ENCODE measurements at places on chromosomes 12 and 14.
A peak's percentile ranks its signal among the peaks of the same experiment; 100 is the strongest.

- DNase-seq, result no peak
- no peaks in the 10 kb centered on the region for H3K36me3 ChIP-seq
- H3K4me1 ChIP-seq, result no peaks in the 10 kb centered on the region
- H3K27me3 ChIP-seq, result peaks cover 14% of the 10 kb centered on the region
These were observed 8.8 kb downstream of the BDKRB1 start for GRCh38 chr14:96264853-96265252.

GRCh38 chr14:94135476-94135875, 6.1 kb upstream of the IFI27L2 start:
- H3K4me3 ChIP-seq, result no peak overlapping the region
- no peaks in the 10 kb centered on the region for H3K36me3 ChIP-seq
- peaks cover 31% of the 10 kb centered on the region for H3K27me3 ChIP-seq
- no peak overlapping the region for H3K27ac ChIP-seq
- peaks cover 6% of the 10 kb centered on the region for H3K4me1 ChIP-seq

GRCh38 chr14:105449276-105450122, 25.1 kb upstream of the CRIP2 start:
- H3K4me1 ChIP-seq, result no peaks in the 10 kb centered on the region
- DNase-seq, result no peak

- peak overlapping the region; percentile 88 for H3K27ac ChIP-seq
- H3K27me3 ChIP-seq, result no peaks in the 10 kb centered on the region
- peak overlapping the region; percentile 62 for H3K4me3 ChIP-seq
- peaks cover 37% of the 10 kb centered on the region for H3K4me1 ChIP-seq
These were observed 107.2 kb downstream of the DUSP6 start for GRCh38 chr12:89245090-89245489.

GRCh38 chr14:64703395-64704142, 655 bp upstream of the PLEKHG3 start:
- H3K36me3 ChIP-seq, result no peaks in the 10 kb centered on the region
- DNase-seq, result no peak
- peak overlapping the region; percentile 66 for H3K4me3 ChIP-seq
- H3K27me3 ChIP-seq, result peaks cover 74% of the 10 kb centered on the region
- H3K4me1 ChIP-seq, result peaks cover 28% of the 10 kb centered on the region

DNA sequence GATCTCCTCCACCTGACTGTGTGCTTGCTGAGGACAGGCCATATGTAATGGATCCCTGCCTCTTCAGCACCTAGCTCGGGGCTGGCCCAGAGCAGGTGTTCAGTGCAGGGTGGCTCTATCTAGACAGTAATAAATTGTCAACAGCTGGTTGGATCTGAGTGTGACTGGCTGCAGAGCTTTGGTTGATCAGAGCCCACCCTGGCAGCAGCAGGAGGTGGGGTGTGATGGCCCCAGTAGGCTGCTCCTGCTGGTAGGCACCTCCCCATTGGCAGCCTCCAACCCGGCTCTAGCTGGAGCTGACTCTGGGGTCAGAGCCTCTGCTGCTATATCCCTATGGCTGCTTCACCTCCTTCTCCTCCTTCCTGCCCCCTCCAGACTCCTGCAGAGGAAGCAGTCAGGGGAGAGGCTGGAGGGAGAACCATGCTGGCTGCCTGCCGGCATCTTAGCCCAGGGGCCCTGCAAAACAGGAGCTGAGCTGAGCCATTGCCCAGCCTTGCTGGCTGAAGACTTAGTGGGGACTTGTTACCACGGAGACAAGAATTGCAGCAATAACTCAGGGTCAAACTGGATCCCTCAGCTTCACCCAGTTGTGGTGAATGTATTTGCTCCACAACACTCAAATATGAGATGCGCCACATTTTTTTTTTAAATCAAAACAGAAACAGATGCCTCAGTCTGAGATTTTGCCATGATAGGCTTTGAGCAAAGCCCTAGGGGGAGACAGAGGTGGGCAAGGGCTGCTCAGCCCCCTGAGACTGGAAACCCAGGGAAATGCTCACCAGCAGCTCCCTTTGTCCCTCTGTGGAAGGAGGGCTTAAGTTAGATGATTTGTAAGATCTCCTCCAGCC, 22.2 kb downstream of the TMEM63C start:
- H3K4me3 ChIP-seq, result no peak overlapping the region
- H3K27ac ChIP-seq, result no peak overlapping the region
- DNase-seq, result no peak
- H3K27me3 ChIP-seq, result peaks cover 5% of the 10 kb centered on the region
- no peaks in the 10 kb centered on the region for H3K36me3 ChIP-seq

DNA sequence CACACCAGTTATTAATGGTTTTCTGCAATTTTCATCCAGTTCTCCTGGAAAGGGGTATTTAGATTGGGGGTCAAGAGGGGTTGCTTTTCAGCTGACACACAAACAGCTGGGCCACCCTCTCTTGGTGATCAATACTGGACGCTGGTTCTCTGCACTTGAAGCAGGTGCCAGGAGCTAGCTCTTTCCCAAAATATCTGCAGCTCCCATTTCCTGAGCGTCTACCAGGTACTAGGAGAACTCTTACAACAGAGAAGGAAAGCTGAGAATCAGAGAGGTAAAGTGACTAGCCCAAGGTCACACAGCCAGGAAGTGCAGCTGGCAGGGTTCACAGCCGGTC, 1.2 kb downstream of the TESC start:
- H3K36me3 ChIP-seq, result peaks cover 11% of the 10 kb centered on the region
- peaks cover 27% of the 10 kb centered on the region for H3K27me3 ChIP-seq
- H3K4me1 ChIP-seq, result peaks cover 29% of the 10 kb centered on the region

GRCh38 chr12:123006977-123007376, 26.5 kb downstream of the ARL6IP4 start:
- no peaks in the 10 kb centered on the region for H3K27me3 ChIP-seq
- H3K4me3 ChIP-seq, result no peak overlapping the region
- no peak for DNase-seq
- no peaks in the 10 kb centered on the region for H3K4me1 ChIP-seq
- H3K36me3 ChIP-seq, result no peaks in the 10 kb centered on the region
- H3K27ac ChIP-seq, result no peak overlapping the region

DNA sequence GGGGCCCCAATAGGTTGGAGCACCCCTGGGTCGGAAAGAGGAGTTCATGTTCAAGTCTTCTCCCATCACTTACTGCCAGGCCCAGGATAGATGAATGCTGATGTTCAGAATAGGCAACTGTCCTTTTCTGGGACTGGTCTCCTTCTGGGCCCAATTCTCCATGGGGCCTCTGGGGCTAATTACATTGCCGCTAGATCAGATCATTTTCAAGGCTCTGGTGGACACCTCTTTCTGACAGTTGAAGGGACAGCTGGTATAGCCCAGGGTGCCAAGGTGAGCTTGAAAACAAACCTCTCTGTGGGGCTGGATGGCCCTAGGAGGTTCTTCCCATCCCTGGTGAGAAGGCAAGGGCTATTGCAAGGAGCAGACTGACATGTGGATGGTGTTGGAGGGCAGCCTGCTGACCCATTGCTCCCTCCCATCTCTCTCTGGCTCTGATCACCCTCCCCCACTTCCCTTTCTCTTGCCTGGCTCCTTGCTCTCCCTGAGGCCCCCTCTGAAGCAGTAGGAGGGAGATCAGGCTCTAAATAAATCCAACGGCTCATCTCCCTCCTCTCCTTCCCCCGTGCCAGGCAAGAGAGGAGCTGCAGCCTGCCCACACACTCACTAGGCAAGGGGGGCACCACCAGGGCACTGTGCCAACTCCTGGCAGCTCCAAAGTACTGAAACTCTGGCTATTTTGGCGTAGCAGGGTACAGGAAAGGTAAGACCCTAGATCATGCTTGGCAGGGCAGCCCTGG, 1.9 kb downstream of the CACNB3 start:
- DNase-seq, result no peak
- H3K4me3 ChIP-seq, result no peak overlapping the region
- peaks cover 31% of the 10 kb centered on the region for H3K27me3 ChIP-seq

DNA sequence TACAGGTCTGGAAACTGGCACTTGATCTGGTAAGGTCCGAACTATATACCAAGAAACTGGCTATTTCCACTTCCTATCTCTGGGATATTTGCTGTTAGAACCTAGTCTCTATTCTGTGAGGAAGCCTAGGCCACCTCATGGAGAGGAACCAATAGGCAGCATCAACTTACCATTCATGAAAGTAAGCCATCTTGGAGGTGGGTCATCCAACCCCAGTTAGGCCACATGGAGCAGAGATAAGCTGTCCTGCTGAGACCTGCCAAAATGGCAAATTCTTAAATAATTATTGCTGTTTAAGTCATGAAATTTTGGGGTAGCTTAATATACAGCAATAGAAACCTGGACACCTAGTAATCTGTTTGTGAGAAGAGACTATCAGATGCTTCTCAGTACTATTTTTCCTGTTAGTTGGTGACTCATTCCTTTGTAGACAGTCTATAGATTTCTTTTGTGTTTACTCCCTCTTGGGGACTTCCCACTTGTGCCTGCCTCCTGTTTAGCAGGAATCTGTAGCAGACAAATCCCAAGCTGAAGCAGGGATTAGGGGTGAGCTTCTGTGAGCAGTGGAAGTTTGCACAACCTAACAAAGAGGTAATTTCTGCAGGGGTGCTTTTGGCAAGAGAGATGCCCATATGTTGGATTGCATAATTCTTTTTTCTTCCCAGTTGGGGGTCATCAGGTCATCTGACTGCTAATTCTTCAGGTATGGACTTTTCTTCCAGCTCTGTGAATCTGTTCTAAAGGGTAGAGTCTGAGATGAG, 136.8 kb downstream of the IGF1 start:
- no peak overlapping the region for H3K27ac ChIP-seq
- no peak overlapping the region for H3K4me3 ChIP-seq
- H3K27me3 ChIP-seq, result peaks cover 9% of the 10 kb centered on the region
- H3K4me1 ChIP-seq, result no peaks in the 10 kb centered on the region
- no peak for DNase-seq

DNA sequence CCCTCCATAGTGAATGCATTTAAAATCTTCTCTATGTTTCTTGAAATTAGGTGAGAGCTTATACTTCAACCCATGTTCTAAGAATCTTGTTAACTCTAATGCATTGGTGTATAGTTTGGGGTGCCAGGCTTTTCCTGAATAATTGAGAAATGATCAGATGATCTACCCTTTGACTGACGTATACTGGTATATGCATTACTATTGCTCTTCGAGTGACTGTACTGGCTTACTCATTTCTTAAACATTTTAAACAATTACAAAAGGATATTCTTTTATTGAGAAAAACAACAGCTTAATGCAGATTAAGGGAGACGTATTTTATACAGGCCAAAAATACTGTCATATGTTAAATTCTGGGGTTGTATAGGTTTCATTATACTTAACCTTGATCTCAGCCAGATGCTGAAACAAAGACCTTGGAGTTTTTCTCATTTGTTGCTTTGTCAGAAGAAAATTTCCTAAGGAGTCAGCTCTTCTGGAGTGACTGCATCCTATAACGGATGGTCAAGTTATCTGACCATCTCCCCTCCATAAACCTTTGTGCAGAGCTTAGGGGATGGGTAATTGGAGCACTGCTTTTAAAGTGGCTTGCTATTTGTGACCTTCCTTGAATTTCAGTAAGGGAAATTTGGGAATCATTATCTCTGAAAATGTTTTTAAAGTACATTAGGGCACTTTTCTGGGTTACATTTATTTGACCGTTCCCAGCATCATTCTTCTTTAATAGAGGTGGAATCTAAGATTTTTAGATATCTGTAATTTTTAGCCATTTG, 507.6 kb downstream of the PCNX1 start:
- no peaks in the 10 kb centered on the region for H3K27me3 ChIP-seq
- DNase-seq, result no peak
- H3K36me3 ChIP-seq, result peaks cover 25% of the 10 kb centered on the region

- H3K4me1 ChIP-seq, result no peaks in the 10 kb centered on the region
- no peaks in the 10 kb centered on the region for H3K36me3 ChIP-seq
- no peak for DNase-seq
These were observed 200.5 kb upstream of the PRICKLE1 start for GRCh38 chr12:42789808-42790760.

DNA sequence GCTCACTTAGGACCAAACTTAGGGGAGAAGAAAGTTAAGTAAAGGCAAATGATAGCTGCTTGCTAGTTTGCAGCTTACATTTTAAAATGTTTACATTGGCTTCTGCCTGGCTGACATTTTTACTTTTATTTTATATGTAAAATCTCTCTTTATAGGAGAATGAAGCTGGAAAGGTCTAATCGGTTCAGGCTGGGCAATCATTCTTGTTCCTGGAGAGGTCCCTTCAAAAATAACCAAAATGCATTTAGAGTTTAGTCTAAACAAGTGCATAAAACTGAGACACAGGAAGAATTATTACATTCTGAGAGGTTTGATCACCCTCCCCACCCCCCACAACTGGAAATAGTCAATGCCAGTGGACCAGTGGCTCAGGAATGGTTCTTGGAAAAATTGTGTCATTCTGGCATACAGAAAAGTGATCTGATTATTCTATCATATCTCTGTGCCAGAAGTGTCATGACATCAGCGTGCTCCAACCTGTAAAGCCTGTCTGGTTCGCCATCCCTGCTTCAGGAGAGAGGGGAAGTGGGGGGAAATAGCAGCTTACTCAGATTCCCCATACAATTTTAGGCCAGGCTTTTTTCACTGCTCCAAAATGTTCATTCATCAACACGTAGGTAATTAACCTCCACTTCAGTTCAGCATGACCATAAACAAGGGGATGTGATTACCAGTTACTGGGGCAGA, 4.2 kb downstream of the PRICKLE1 start:
- H3K27me3 ChIP-seq, result peaks cover 73% of the 10 kb centered on the region
- no peak overlapping the region for H3K4me3 ChIP-seq
- no peaks in the 10 kb centered on the region for H3K36me3 ChIP-seq
- H3K27ac ChIP-seq, result no peak overlapping the region

- H3K27ac ChIP-seq, result no peak overlapping the region
- H3K4me3 ChIP-seq, result no peak overlapping the region
- H3K36me3 ChIP-seq, result peaks cover 16% of the 10 kb centered on the region
- no peaks in the 10 kb centered on the region for H3K27me3 ChIP-seq
- peaks cover 2% of the 10 kb centered on the region for H3K4me1 ChIP-seq
These were observed 158.9 kb upstream of the PWP1 start for GRCh38 chr12:107526555-107527180.

- H3K27ac ChIP-seq, result no peak overlapping the region
- no peaks in the 10 kb centered on the region for H3K4me1 ChIP-seq
- H3K36me3 ChIP-seq, result no peaks in the 10 kb centered on the region
These were observed 15.3 kb downstream of the TNFAIP2 start for GRCh38 chr14:103138301-103139131.

GRCh38 chr14:61570549-61571290, 124.6 kb upstream of the HIF1A start:
- H3K27me3 ChIP-seq, result peaks cover 1% of the 10 kb centered on the region
- H3K4me1 ChIP-seq, result peaks cover 49% of the 10 kb centered on the region
- H3K27ac ChIP-seq, result peak overlapping the region; percentile 87
- no peak for DNase-seq
- H3K4me3 ChIP-seq, result no peak overlapping the region

GRCh38 chr14:68369281-68370056, 423.4 kb downstream of the ZFP36L1 start:
- H3K27me3 ChIP-seq, result no peaks in the 10 kb centered on the region
- no peak overlapping the region for H3K4me3 ChIP-seq
- H3K27ac ChIP-seq, result no peak overlapping the region
- peaks cover 15% of the 10 kb centered on the region for H3K36me3 ChIP-seq
- DNase-seq, result no peak

- no peak for DNase-seq
- H3K4me1 ChIP-seq, result peaks cover 29% of the 10 kb centered on the region
- H3K27ac ChIP-seq, result no peak overlapping the region
- peak overlapping the region; percentile 93 for H3K4me3 ChIP-seq
- H3K27me3 ChIP-seq, result no peaks in the 10 kb centered on the region
These were observed 135.1 kb downstream of the MON2 start for GRCh38 chr12:62601765-62602164.

- peaks cover 2% of the 10 kb centered on the region for H3K27me3 ChIP-seq
- DNase-seq, result no peak
- H3K36me3 ChIP-seq, result no peaks in the 10 kb centered on the region
- no peaks in the 10 kb centered on the region for H3K4me1 ChIP-seq
- no peak overlapping the region for H3K4me3 ChIP-seq
These were observed 35.1 kb upstream of the OTOGL start for GRCh38 chr12:80064269-80064668.

Data from activated naive CD8-positive, alpha-beta T cell treated with anti-CD3 and anti-CD28 coated beads, Interleukin-2, amount 10 ng/mL, durations not matched to agents 7 days and 5 days (primary cell).